Smooth muscle cell of the brain vasculature (primary cell): ENCODE measurements at places on chromosomes 11 and 22.

DNA sequence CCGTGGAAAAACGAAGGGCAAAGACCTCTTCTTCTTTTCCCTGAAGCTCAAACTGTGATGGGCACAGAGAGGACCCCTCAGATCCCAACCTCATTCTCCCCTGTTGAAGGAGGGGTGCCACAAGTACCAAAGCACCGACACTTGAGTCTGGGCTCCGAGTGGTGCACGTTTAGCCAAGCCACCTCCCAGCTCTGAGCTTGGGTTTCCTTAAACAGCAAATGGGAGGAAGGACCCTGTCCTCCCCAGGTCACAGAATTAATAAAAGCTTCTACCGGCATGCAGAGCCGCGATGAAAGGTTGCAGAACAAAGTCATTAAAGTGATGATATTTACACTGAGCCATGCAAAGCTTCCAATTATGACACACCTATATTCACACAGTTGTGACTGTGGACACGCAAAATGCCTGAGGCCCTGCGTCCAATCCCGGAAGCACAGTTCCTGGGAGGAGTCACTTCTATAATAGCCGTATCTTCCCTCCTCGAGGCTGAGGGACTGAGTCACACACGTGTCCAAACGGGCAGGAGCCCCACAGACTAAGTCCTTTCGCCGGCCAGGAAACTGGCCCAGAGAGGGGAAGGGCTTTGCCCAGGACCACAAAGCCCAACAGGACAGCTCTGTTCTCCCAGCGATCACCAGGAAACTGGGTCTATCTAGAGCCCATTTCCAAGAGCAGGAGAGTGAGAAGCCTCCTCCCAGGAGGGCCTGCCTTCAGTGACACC, 922 bp upstream of the CSNK1E start:
- DNase-seq: no peak

- no peak for DNase-seq
These were observed 6.8 kb upstream of the IL17REL start for GRCh38 chr22:50019316-50019715.

DNA sequence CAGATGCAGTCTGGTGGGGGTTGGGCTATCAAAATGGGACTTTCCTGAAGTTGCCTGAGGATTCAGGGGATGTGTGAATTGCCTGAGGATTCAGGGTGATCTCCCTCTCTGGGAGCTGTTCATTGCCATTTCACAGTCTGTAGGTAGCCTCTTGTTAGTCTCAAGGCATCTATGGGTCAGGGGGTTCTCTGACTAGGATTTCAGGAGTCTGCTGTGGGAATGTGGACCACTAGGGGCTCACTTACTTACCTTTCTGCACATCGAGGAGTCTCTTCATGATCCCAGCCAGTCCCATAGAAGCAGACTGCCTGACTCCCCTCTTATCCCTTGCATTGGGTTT, 54.0 kb downstream of the KCNQ1OT1 start:
- no peak for DNase-seq

DNA sequence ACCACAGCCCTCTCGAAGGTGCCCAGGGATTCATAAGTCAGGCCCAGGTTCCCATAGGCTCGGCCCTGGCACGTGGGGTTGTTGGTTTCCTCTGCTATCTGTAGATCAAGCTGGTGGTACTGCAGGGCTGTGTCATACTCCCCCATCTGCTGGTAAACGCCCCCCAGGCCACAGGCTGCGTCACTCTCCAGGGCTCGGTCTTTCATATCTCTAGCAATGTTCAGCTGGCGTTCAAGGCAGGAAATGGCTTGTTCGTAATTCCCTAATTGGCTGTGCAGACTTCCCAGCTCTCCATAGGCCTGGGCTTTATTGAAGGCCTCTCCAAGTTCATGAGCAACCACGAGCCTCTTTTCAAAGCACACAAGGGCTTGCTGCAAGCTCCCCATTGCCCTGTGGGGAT, 186.4 kb upstream of the PITPNB start:
- no peak for DNase-seq

DNA sequence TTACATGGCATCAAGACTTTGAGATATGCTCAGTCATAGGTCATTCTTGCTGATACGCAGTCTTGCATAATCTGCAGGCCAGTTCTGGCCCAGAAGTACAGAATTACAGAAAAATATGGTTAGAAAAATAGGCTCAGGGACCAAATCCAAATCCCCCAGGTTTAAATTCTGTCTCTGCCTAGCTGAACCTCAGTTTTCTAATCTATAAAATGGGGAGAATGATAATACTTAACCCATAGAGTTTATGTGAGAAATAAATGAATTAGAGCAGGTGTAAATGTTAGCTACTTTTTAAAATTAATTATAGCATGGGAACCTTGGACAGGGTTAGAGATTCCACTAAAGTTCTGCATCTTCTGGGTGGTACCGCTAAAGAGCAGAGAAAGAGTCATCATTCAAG, 52.3 kb upstream of the FAM181B start:
- no peak for DNase-seq

DNA sequence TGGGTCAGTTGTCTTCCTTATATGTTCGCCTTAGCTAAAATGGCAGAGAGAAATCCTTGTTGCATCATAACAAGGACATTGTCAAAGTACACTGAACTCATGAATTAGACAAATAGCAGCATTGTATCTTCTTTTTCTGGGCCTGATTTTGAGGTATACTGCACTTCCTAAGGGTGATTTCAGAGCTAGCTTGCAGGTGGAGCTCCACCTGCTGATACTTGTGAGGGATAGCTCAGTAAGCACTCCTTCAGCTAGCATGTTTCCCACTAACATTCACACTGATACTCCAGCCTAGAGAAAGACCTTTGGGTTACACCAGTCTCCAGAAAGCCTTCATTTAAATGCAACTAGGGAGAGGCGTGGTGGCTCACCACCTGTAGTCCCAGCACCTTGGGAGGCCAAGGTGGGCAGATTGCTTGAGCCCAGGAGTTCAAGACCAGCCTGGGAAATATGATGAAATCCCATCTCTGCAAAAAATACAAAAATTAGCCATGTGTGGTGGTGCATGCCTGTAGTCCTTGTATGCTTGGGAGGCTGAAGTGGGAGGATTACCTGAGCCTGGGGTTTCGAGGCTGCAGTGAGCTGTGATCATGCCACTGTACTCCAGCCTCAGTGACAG, 29.8 kb downstream of the JAM3 start:
- no peak for DNase-seq

DNA sequence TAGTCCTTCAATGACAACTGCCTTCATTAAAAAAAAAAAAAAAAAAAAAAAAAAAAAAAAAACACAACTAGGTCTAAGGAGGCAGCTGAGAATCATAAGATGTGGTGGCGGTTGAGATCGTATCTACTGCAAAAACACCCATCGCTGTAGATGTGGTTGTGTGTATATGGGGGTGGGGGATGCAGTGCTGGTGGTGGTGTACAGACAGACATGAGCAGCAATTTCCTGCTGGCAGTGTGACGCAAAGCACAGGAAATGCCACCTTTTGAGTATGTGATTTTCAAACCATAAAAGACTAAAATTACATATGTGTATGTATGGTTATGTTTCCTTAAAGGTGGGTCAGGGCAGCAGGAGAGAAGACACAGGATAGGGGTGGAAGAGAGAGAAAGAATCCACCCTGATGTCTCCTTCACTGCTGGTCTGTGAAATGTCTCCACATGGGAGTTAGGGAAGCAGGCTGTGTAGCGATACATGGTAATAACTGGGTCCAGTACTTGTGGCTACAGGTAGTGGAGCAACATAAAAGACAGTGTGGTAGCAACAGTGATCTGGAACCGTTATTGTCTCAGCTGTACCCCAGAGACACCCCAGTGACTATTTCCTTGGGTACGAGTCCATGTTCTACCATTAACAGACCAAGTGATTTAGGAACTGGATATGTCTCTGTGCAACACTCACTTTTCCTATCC, 57.9 kb downstream of the SYTL2 start:
- DNase-seq: no peak

DNA sequence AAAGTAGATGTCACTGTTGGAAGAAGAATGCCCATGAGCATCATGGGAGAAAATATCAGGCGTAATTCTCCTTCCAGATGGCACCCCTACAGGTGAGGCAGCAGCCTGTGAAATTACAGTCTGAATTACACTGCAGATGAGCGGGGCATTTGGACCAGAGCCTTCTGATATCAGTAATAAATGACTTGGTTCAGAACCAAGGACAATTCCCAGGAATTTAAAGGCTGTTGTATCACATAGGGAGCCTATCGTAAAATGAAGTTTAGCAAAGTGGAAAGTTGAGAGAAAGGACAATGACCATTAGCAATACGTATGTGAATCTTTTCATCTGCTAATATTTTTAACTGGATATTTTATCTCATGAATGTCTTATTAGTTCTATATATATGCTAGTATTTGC, 61.3 kb downstream of the PRMT3 start:
- DNase-seq: no peak

DNA sequence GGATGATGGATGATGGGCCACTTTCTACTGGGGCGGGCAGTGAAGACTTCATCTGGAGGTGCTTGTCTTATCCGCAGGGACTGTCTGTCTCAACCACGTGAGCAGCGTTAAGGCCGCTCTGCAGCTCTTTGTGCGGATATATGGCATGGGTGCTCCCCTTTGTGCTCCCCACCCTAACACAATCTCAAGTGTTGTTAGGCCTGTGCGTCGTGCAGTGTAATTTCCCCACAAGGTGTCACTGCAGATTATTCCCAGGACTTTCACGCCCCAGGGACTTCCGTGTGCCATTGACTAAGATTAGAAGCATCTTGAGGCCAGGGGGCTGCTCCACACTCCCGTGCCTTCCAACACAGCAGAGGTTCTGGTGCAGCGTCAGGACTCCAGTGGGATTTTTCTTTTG, 65.3 kb downstream of the TBC1D22A start:
- no peak for DNase-seq
